Panc1 (cell line): ENCODE measurements at places on chromosomes 1 and 21. TPM values are rescaled to one million over a fixed set of nuclear protein-coding genes. Genes with fewer than 3 reads are reported as not detected.

Gene UMODL1
- total RNA-seq = 0.18 TPM

Gene RNF2
- total RNA-seq = 32.8 TPM

Gene PLA2G2C
- not detected for total RNA-seq

Gene SELENOF
- 190 TPM for total RNA-seq

Gene BTBD8
- total RNA-seq = 0.69 TPM

Gene TACSTD2
- total RNA-seq = 0.28 TPM

Gene C8B
- total RNA-seq = not detected

Gene NKAIN1
- 1.7 TPM for total RNA-seq

Gene PPIAL4G
- not detected for total RNA-seq

Gene ARHGAP29
- 197 TPM for total RNA-seq

Gene ANGPTL7
- not detected for total RNA-seq

DNA sequence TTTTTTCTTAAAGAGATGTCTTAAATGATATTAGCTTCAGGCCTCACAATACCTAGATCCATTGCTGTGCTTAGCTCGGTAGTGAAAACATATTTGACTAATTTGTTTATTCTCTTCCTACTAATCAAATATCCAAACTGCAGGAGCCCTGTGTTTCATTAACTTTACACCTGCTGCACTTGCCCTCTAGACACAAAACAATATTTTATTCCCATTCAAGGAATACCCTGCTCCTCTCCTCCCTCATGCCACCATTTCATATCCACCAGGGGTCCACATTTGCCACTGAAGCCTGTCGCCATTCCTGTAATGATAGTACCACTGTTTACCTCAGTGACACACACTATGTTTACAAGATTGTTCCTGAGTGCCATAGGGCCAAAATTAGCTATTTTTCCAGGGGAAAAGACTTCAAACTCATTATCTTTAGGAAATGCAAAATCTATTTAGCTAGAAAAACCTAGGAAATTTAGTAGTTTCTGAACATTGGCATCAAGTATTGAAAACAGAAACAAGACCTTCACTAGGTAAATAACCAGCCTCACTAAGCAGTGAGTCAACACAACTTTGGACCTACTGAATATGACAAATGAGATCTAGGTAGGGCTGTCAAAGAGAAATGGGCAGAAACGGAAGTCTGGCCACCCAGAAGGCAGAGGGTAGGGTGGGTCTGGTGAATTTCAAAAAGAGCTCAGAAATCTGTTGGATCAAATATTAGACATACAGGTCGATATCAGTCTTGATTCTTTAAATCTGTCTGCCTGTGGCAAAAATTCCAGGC is 134.6 kb upstream of the KCNK1 start:
- no peak for DNase-seq

DNA sequence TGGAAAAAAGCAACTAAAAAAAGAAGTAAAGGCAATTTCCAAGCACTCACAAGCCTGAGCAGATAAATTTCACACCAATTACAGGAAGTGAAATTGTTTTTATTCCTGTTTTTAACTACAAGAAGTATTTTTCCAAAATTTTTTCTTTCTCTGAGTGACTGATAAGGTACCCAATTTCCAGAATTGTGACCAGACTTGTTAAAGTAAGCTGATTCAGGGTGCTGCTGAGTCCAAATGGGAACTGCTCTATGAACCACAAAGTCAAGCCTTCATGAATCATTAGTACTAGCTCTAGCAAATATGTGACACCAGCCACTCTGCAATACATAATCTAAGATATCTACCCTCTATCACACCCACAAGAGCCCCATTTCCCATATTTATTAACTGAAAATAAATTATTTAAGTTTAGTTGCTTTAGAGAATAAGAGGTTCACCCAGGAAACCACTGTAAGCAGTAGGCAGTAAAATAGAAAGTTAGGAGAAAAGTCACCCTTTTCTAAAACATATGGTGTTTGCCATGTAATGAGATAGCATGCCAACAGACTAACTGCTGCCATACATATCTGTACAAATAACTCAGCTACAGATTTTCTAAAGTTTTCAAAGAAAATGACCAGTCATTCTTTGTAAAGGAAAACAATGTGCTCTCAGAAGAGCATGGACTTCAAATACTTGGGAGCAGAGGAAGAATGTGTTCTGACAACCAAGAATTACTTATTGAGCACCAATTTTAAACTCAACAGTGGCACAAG is 43.1 kb upstream of the TNFSF18 start:
- no peak for DNase-seq

DNA sequence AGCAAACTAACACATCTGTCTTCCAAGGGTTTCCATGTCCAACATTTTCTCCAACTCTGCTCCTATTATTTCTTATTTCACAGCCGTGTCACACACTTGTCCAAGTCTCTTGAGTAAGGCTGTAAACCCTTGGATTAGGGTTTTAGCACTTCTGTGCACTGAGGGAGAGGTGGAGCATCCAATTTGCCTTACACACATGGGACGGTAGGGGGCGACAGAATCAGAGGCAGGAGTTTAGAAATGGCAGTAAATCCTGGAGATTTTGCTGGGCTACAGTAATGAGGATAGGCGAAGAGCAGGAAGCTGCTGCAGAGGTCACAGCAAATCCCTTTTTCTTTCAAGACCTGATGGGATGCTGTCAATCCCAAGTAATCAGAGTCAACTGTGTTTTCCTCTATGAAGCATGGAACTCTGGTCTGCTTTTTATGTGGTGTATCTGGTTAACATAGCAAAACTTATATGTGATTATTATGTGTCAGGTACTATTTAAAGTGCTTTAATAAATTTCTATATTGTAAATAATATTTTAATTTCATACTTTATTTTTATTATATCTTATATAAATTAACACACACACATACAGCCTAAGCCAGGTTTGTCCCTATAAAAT is 15.4 kb upstream of the LCE5A start:
- no peak for DNase-seq

- DNase-seq = no peak
Measured at GRCh38 chr1:246527402-246528088, 20.5 kb upstream of the SMYD3 start.

DNA sequence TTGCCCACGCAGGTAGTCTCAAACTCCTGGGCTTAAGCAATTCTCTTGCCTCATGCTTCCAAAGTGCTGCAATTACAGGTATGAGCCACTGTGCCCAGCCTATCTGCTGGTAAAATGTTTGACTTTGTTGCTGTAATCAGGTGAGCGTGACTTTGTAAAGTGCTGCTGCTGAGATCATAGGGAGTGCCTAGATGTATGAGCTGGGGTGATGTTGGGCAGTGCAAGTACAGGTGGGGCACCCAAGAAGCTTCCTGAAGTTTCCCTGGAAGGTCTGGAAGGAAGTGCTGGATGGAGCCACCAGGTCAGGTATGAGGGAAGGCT is 43.1 kb downstream of the KIF21B start:
- DNase-seq = no peak

DNA sequence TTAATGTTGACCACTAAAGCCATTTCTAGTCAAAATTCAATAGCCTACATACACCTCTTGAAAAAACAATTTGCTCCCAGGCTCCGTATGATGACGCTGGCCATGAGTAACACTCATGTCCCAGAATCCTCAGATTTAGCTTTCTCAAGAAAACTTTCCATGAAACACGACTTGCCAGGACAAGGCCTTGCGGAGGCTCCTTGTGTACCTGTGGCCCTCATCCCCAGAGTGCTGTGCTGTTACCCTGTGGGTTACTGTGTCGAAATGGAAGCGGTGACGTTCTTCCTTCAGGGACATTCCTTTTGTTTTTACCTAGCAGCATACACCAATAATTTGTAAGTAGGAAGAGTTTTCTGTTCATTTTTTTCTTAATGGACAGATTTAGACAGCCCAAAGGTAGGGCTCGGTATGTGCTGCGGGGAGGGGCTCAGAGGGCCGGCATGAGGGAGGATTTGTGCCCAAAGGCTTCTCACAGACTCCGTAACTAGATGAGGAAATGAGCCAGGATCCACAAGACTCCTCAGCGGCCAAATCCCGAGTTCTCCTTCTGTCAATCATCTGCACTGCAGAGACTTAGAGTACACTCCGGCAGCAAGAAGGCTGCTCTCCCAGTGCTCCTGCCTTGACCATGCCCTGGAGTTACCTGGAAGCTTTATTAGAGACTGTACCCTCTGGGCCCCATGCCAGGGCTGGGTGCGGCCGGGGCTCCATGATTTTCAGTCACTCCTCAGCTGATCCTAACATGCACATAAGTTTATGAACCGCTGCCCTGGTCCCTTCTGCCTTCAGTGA is 17.8 kb downstream of the GNG12 start:
- no peak for DNase-seq

- DNase-seq = no peak
Measured at GRCh38 chr1:81525085-81525484, 275.6 kb upstream of the ADGRL2 start.

DNA sequence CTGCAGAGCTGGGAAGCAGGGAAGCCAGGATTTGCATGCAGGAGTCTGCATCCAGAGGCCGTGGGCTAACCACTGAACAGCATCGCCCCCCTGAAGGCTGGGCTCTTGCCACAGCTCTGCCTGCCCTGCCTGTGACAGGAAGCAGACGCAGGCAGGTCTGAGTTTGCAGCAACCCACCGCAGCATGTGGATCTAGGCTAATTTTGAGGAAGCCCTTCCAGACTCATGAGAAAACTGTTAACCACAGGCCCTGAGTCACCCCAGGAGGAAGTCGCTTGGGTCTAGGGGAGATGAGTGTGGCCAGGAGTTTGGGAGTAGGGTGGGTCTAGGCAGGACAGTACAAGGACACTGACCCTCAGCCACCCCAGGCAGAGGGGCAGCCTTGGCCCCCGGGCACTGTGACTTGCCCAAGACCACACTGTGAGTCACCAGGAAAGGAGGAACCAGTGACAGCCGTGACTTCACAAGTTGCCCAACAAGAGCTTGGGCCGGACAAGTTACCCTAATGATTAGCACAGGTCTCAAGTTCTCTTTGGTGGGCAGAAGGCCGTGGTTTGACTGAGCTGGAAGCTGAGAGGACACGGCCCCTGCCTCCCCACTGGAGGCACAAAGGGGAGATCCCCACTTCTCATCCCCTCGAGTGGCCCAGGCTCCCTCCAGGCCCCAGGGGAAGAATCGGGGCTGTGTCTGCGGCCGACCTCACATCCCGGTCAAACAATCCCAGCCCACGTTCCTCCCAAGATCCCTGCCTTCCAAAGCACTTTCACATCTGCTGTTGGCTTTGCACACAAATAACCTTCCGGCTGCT is 826 bp downstream of the LAPTM5 start:
- peak; percentile 20 for DNase-seq

GRCh38 chr1:225973158-225973557 is 26.0 kb downstream of the SDE2 start:
- no peak for DNase-seq

DNA sequence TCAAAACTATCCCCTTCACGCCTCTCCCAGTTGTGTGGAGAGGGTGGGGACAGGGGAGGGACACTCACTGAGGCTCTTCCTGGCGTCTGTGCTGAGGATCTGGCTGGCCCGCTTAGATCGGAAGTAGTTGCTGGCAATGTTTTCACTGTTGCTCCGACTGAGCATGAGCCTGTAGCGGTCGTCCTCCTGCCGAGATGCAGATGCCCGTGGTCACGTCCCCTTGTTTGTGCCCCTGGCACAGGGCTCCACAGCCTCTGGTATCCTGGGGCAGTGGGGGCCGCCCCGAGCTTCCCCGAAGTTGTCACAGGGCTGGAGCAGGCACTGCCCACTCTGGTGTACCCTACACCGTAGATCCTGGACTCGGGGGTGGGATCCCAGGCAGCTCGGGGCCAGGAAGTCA is 5.0 kb upstream of the DDOST start:
- DNase-seq = no peak

- DNase-seq = no peak
Measured at GRCh38 chr1:49541096-49541752, 482.5 kb downstream of the AGBL4 start.

DNA sequence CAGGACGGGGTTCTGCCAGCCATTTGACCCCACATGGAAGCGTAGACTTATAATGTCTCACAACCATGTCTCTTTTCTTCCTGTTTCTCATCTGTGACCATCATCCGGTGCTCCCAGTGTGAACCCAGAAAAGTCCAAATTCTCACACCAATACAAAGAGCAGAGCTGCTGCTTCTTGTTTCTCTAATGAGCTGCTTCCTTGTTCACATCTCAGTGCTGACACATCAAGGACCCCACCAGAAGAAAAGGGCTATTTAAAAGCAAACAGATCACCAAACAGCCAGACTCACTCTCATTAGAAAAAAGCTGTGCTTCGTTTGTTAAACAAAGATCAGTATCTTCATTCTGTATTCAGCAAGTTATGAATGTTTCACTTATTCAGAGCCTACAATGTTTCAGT is 835 bp upstream of the LCE1D start:
- no peak for DNase-seq

GRCh38 chr1:4965346-4966075 is 311.1 kb downstream of the AJAP1 start:
- no peak for DNase-seq

DNA sequence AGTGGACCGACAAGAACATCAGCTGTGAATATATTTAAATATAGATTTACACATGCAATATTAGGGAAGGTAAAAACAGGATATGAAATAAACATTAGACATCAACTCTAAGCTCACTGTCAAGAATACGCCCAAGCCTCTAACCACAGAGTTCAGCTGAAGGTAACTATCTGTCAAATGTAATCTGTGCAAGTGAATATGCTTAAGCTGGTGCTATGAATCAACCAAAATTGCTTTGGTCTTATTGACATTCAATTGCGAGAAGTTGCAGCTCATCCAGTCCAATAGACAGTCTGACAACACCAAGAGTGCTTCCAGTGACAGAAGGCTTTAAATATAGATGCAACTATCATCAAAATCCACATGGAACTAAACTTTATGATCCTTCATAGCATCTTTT is 32.3 kb downstream of the USH2A start:
- DNase-seq = no peak

- no peak for DNase-seq
Measured at GRCh38 chr21:22395965-22396364, 1397.8 kb downstream of the NCAM2 start.

DNA sequence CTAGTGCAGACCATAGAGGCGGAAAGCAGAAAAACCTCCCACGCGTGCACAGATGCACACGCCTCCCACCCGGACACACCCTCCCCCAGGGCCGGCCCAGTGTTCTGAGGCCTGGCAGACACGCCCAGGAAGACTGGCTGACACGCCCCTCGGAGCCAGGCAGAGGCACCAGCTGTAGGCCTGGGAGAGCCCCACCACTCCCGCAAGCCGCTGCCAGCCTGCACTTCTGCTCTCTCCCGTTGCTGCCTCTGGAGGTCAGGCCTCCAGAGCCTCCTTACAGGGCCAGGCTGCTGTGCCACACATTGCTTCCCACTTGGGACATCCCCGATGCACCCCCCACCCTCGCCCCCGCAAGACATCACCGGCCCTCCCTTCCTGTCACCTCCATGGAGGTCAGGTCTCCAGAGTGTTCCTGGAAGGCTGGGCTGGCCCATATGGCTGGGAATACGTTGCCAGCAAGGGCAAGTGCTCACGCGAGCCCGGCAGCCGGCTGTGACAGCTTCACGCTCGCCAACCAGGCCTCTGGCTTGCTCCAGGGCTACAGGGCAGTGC is 40.4 kb downstream of the CASZ1 start:
- DNase-seq = no peak

- DNase-seq = no peak
Measured at GRCh38 chr1:107415241-107415640, 274.4 kb downstream of the NTNG1 start.

DNA sequence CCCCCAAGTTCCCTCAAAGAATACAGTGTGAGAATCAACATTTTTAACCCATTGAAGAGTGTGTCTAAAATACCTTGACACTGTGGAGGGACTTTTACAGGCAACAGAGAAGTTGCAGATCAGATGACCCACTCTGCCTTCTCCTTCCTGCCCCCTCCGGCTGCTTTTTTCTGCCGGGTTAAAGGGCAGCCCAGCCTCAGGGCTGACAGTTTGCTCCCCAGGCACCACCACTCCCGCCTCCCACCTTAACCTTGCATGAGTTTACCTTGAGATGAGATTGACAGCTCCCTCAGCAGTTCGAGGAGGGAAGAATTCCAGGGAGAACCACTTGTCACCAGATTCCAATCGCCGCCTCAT is 3.2 kb downstream of the MTHFR start:
- no peak for DNase-seq
